Substantia nigra (tissue), 51 donors: ENCODE measurements at places on chromosomes 13 and 19.

DNA sequence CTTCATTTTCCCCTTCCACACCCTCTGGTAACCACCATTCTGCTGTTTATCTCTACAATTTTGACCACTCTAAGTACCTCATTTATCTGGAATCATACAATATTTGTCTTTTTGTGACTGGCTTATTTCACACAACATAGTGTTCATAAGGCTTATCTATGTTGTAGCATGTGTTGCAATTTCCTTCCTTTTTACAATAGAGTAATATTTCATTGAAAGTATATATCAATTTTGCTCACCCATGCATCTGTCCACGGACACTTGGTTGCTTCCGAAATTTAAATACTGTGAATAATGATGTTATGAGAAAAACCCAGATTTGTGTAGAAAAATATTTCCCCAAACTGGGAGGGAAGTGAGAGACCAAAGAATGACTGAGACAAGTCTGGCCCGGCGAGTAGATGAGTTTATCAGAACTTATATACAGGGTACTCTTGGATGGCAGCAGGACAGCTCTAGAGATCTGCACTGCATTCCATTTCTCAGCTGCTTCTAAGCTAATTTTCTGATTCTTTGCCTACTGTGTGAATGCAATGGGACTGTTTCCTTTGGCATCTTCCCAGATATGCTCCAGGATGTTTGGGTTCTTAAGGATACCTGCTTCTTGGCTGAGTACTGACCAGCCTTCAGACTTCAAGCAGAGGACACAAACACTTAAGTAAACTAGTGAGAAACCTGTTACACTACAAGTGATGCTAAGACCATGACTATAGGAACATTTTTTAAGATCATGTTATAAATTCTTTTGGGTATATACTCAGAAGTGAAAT is 834.0 kb upstream of the PCDH9 start:
- DNase-seq = no peak

- no peak for DNase-seq
These were observed 1608.8 kb downstream of the OLFM4 start for GRCh38 chr13:54637366-54637765.

DNA sequence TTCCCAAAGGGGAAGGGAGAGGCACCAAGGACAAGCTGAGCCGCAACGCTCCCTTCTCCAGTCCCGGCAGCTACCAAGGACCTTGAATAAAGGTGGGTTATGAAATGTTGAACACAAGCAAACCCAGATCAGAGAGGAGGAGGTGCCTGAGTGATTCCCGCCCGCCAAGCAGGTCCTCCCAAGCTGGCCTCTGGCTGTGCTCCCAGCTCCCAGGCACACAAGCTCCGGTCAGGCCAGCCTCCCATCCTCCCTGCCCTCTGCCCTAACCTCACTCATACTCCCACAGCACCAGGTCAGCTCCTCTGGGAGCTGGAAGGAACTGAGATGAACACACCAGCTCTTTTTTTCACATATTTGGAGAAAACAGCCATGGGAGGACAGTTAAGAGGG is 3.7 kb downstream of the NAPA start:
- no peak for DNase-seq

- no peak for DNase-seq
These were observed 643.6 kb downstream of the PCDH9 start for GRCh38 chr13:66586489-66586888.

- DNase-seq = no peak
These were observed at the start of gene IL4I1 for GRCh38 chr19:49896863-49897621. Gene IL4I1, minus strand, starts transcription at chr19:49896887. Its CDS starts 727 bp downstream, at chr19:49896160.

GRCh38 chr13:69124996-69125395 is 982.6 kb upstream of the ATXN8OS start:
- DNase-seq = no peak

GRCh38 chr19:17337675-17338432 is 501 bp downstream of the GTPBP3 start:
- DNase-seq = no peak

- no peak for DNase-seq
These were observed 1.2 kb upstream of the GPX4 start for GRCh38 chr19:1102407-1103131.

DNA sequence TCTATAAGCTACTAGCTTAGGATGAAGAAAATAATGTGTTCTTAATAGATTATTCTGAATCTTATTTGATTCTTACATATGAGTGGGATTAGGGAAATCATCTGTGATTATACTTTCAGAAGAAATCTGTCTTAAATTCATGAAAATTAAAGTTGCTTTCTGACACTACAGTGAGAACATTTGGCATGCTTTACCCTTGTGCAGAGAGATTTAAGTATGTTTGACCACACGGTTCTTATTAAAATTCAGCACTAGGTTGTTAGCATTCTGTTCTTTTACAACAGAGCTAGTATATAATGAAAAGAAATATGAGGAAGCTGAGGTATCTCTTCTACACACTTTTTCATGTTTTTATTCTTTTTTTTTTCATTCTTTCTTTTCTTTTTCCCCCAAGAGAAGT is 2723.9 kb downstream of the PCDH9 start:
- DNase-seq = no peak

GRCh38 chr19:21699197-21699596 is 68.2 kb downstream of the ZNF100 start:
- no peak for DNase-seq

GRCh38 chr13:113860665-113861432 is 3.0 kb downstream of the GAS6 start:
- DNase-seq = no peak

DNA sequence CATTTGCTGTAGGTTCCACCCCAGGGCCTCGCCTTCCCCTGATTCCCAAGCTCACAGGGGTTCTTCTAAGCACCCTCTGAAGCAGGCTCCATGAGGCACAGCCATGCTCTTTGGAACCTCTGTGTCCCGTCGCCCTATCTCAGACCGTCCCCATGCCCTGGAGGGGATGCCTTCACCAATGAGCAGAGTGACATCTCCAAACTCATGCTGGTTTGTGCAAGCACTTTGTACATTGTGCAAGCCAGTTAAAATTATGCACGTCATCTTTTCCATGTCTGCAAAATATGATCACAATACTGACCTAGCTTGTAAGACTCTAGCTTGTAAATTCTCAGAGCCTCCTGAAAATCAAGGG is 46.5 kb upstream of the RAP2A start:
- DNase-seq = no peak

- no peak for DNase-seq
These were observed 75.9 kb downstream of the FRY start for GRCh38 chr13:32107474-32107873.

- DNase-seq = no peak
These were observed 33.2 kb upstream of the MEDAG start for GRCh38 chr13:30872685-30873461.

DNA sequence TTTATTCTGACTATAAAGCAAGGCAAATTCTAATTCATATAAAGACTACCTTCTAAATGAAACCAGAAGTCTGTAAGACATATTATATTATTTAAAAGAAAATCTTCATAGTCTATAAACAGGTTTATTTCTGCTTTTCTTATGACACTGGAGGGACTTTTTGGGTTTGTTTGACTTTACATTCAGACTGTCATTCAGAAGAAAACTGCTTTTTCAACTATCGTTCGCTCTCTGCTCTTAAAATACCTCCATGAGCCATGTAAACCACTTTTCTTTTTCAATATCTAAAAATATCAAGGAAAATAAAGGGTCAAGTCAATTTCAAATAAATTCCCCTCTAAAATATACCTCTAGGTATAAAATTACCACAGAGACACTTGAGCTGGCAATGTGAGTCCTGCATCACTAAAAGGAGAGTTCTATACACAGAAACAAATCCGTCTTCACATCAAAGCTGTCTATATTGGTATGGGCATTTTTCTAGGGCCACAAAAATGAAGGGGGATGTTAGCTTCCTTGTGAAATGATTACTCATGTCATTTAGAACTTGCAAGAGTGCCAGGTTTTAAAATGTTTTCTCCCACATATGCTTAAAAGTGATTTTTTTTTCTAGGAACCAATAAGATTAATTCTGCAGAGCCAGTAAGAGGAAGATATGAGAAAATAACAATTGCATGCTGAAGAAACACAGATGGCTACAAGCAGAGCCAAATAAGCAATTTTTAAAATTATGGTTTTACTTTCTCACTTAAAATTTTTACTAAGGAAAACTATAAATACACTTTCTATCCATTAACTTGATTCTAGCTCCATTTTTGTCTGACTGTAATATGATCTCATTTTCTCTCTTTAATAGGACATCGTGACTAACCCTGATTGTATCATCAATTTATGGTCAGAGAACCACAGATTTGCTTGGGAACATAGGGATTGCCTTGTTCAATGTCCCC is 181.8 kb downstream of the TBC1D4 start:
- no peak for DNase-seq

GRCh38 chr13:109730812-109731335 is 55.5 kb downstream of the IRS2 start:
- no peak for DNase-seq

GRCh38 chr13:102648046-102648445 is 46.8 kb downstream of the METTL21C start:
- no peak for DNase-seq

DNA sequence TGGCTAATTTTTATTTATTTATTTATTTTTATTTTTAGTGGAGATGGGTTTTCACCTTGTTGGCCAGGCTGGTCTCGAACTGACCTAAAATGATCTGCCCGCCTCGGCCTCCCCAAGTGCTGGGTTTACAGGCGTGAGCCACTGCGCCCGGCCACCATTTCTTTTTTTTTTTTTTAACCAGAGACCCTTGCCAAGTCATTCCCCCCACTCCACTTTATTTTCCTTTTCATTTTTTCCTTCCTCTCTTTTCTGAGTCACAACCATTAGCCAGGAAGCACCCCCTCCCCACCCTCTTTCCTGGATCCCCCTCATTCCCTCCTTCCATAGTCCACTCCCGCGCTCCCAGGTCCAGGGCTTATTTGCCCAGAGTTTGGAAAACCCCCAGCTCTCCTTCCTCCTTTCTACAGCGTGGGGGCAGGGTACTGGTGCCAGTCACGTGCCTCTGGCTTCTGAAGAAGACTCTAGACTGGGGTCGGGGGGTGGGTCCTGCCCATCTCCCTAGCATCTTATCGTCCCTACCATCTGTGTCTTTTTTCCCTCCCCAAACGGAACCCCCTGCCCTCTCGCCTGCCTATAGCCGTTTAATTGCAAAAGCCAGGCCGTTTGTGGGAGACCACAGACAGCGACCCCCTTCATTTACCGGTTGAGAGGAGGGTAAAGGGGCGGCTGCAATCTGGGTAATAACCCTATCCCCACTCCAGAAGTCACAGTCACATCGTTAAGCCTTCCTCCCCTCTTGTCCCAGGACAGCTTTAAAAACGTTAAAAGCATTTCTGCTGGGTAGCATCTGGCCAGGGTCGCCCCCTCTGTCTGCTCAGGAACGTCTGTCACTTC is 1.1 kb upstream of the CALR start:
- peak; percentile 9 for DNase-seq

DNA sequence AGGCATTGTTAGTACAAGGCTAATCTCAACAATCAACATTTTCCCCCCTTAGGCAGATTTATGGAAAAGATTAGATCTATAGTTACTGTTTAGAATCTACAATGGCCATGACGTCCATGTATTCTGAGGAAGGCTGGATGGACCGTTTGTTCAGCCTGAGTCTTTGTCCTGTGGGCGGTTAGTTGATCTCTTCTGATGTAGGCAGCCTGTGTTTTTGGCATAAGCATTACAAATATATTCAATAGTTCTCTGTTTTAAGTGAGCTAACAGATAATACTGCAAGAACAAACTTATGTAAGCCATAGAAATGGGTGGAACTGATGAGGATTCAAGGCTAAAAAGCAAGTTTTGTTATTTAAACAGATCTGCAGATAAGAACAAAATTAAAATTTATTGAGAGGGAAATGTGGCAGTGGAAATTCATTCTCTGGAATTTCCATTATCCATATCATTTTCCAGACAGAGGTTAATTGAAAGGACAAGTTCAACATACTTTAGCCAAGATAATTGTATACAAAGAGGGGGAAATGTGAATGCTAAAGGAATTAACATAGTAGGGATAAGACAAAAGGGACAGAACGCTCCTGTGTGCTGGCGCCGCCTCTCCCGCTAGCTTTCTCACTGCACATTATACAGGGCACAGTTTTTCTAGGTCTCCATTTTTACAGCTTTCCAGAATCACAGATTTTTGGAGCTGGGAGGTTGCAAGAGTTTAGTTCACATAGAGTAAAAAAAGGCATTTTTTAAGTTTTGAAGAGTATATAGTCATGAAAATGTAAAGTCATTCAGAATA is 48.6 kb downstream of the FAM124A start:
- no peak for DNase-seq

DNA sequence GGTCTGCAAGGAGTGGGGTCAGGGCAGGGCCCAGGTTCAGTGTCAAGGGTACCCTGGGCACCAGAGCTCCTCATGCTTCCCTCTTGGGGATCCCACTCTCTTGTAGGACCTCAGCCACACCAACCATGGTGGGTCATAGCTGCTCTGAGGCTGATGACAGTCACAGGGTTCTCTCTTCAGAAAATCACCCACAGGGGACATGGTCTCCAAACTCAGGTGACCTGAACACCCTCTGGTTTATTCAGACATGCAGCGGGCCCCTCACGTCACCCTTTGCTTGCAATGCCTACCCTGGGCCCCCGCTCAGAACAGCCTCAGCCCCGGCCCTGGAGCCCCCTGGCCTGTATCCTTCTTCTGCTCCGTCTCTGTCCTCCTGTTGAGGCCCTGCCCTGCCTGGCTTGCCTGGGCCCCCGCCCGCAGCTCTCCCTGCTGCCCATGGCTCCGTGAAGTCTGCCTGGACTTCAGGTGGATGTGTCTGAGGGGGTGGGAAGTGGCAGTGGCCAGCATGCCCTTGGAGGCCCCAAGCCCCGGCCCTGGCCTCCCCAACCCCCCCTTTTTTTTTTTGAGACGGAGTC is 20.4 kb downstream of the CHERP start:
- no peak for DNase-seq

GRCh38 chr19:33385956-33386355 is 12.4 kb downstream of the CEBPG start:
- DNase-seq = peak; percentile 47

- no peak for DNase-seq
These were observed 23.6 kb upstream of the LRCH1 start for GRCh38 chr13:46529216-46529919.

DNA sequence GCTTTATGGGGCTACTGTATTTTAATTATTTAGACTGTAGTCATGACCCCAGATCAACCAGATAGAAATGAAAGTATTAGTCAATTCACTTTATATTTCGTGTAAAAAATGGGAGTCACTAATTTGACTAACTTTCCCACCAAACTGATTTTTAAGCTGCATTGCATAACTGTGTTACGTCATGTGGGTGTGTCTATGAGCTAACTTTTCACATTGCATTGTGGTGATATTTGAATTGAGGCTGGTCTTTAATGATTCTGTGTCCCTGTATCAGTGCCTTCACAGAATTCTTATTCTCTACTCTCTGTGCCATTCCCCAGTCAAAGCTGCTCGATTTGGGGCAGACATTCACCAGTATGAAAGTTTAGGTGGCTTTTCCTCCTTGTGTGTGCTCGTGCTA is 172.7 kb upstream of the MAB21L1 start:
- DNase-seq = no peak

DNA sequence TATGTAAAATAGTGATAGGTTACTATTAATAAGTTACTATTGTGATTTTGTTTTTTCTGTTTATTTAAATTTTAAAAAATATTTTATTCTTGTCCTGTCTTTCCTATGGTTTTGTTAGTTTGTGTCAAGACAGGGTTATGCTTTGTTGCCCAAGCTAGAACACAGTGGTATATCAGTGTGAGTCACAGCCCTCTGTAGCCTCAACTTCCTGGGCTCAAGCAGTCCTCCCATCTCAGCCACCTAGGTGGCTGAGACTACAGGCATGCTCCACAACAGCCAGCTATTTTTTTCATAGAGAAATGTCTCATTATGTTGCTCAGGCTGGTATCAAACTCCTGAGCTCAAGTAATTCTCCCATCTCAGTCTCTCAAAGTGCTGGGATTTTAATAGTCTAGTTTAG is 99.5 kb downstream of the ZNF675 start:
- no peak for DNase-seq

GRCh38 chr13:112104881-112105234 is 37.9 kb downstream of the SOX1 start:
- no peak for DNase-seq
